Left kidney (tissue), 8 donors: ENCODE measurements at places on chromosomes 1 and 21. TPM values are rescaled to one million over a fixed set of nuclear protein-coding genes. Genes with fewer than 3 reads are reported as not detected.

The SPATA46 gene
- polyA plus RNA-seq: 2.2 TPM

The TLR5 gene
- 5.9 TPM for polyA plus RNA-seq

The FAM78B gene
- polyA plus RNA-seq: 1.5 TPM

The ACTA1 gene
- polyA plus RNA-seq: 1.9 TPM

The ELAPOR1 gene
- 1.6 TPM for polyA plus RNA-seq

The CDCA8 gene
- polyA plus RNA-seq: 25.6 TPM

The DENND2D gene
- polyA plus RNA-seq: 18.9 TPM

The FCRL3 gene
- not detected for polyA plus RNA-seq

The SIM2 gene
- polyA plus RNA-seq: 26.9 TPM

The AVPR1B gene
- polyA plus RNA-seq: 0.85 TPM

The MFAP2 gene
- 180 TPM for polyA plus RNA-seq

The NAV1 gene
- 21.6 TPM for polyA plus RNA-seq

The LCE3E gene
- polyA plus RNA-seq: not detected

The CD84 gene
- polyA plus RNA-seq: 1.1 TPM

The NLRP3 gene
- polyA plus RNA-seq: 0.86 TPM

The SDC3 gene
- polyA plus RNA-seq: 24.8 TPM

The KCNJ10 gene
- polyA plus RNA-seq: 22.2 TPM

The MEF2D gene
- polyA plus RNA-seq: 22.5 TPM

The FAM167B gene
- polyA plus RNA-seq: 5.8 TPM

The C1orf94 gene
- polyA plus RNA-seq: not detected

The SLC25A24 gene
- polyA plus RNA-seq: 47.7 TPM

The FCRL5 gene
- 0.17 TPM for polyA plus RNA-seq

The TNNI3K gene
- polyA plus RNA-seq: 2.6 TPM

The GBP6 gene
- not detected for polyA plus RNA-seq

The PAQR6 gene
- polyA plus RNA-seq: 6.0 TPM

The SELL gene
- 2.1 TPM for polyA plus RNA-seq

The NCDN gene
- 14.9 TPM for polyA plus RNA-seq

The TMEM200B gene
- polyA plus RNA-seq: 13.4 TPM

The NPHS2 gene
- polyA plus RNA-seq: 420 TPM

The KRTAP12-2 gene
- not detected for polyA plus RNA-seq

The CRTC2 gene
- 48.2 TPM for polyA plus RNA-seq

The TAS1R3 gene
- 0.37 TPM for polyA plus RNA-seq

The FAM151A gene
- polyA plus RNA-seq: 32.2 TPM

The SYCP1 gene
- polyA plus RNA-seq: 0.90 TPM

The TPTE gene
- not detected for polyA plus RNA-seq

The LCE1C gene
- not detected for polyA plus RNA-seq

The SH2D2A gene
- 0.52 TPM for polyA plus RNA-seq

The ETNK2 gene
- polyA plus RNA-seq: 26.8 TPM

The UBQLN4 gene
- polyA plus RNA-seq: 56.8 TPM

The ANGPTL3 gene
- polyA plus RNA-seq: 8.9 TPM

The MLLT11 gene
- polyA plus RNA-seq: 25.4 TPM

The WNT3A gene
- polyA plus RNA-seq: 0.07 TPM

The FAM163A gene
- 0.57 TPM for polyA plus RNA-seq

The HSPA6 gene
- polyA plus RNA-seq: 0.35 TPM

The PDZK1 gene
- 192 TPM for polyA plus RNA-seq

The ADAMTSL4 gene
- polyA plus RNA-seq: 10.4 TPM

The TRABD2B gene
- 21.2 TPM for polyA plus RNA-seq

The SDHB gene
- 168 TPM for polyA plus RNA-seq

The VSIG8 gene
- 0.17 TPM for polyA plus RNA-seq

The KCNH1 gene
- 0.47 TPM for polyA plus RNA-seq

The PLEKHG5 gene
- polyA plus RNA-seq: 15.9 TPM

The S100A1 gene
- 18.5 TPM for polyA plus RNA-seq

The ATP1A4 gene
- 0.15 TPM for polyA plus RNA-seq

The C1orf56 gene
- 10.0 TPM for polyA plus RNA-seq

The FAM76A gene
- polyA plus RNA-seq: 20.4 TPM

The SLAMF7 gene
- 0.53 TPM for polyA plus RNA-seq

The CDC20 gene
- polyA plus RNA-seq: 47.4 TPM

The SMIM1 gene
- 6.6 TPM for polyA plus RNA-seq
